ENCODE measurements at places on chromosomes 5 and 9.
A peak's percentile ranks its signal among the peaks of the same experiment; 100 is the strongest.

GRCh38 chr5:40877371-40877988 lies 31.8 kb upstream of the C7 start:
- no peak for DNase-seq

GRCh38 chr9:36193023-36193422 lies 2.3 kb downstream of the CLTA start:
- no peak for DNase-seq

- no peak for DNase-seq
These were observed 1.0 kb upstream of the MAMDC4 start for GRCh38 chr9:136850866-136851775.

DNA sequence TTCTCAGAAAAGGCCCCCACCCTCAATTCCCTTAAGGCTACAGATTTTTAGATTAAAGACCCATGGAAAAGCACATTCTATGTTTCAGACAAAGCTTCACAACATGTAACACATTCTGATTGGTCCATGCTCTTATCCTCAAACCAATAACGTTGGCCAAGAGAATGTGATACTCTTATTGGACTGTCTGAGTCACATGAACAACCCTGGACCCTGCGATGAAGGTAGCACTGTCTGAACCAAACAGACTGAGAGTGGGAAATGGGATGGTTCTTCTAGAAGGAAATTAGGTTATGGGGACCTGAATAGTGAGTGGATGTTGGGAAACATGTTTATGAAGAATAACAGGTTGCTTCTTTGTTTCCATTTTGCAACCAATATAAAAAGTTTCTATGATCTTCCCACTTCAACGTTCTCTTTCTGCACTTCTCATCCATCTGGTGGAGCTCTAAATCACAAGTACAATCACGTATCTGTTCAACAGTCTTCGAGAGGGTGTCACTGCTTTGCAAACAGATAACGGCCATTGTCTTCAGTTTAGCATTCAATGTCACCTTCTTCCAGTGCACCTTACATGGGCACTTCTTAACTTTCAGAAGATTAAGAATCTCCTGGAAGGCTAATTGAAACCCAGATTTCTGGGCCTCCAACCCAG lies 81.6 kb downstream of the PTCH1 start:
- no peak for DNase-seq

DNA sequence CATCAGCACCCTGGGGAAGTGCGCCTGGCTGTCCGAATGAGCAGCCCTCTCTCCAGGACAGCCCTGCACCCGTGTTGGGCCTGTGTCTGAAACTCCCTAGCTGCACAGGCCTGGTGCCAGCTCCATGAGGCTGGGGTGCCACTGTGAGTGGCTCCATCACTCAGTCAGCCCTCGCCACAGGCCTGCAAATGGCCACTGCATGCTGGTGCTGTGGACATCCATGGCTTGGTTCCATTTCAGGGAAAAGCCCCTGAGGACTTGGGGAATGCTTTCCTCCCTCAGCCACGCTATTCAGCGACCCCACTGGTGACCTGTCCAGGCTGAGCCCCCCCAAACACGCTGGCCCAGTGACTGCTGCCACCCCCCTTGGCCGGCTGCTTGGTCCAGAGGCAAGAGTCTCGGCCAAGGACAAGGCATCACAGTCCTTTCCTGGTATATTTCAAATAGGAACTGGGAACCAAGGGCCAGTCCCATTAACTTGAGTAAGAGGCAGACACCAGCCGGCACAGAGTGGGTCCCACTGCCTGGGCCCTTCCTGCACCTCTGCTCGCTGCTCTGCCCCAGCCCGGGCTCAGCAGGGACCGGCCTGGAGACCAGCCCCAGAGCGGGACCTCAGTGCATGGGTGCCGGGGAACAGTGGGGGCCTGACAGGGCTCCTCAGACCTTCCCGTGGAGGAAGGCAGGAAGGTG lies 181.3 kb downstream of the AUH start:
- peak; percentile 50 for DNase-seq

GRCh38 chr5:111635151-111635902 lies 121.7 kb downstream of the NREP start:
- DNase-seq: no peak

DNA sequence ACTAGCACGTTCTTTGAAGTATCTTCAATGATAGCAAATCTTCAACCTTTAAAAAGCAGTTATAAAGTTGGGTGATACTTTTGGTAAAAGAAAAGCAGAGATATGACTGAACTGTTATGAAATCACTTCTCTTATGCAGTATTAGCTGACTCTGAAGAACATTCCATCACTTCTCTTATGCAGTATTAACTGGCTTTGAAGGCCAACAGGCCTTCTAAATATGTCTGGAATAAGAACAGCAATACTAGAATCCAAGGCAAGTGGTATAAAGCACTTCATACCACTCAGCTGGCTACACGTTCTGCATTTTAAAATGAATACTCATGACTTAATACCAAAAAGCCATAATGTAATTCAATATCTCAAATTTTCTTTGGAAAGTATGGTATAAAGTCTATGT lies 17.3 kb downstream of the SKIC3 start:
- DNase-seq: no peak

- DNase-seq: no peak
These were observed 648.3 kb downstream of the PDE4D start for GRCh38 chr5:59245198-59245597.

Data from activated CD8-positive, alpha-beta memory T cell treated with anti-CD3 and anti-CD28 coated beads, Interleukin-2, amount 50 U/mL, for 48 hours (primary cell).